Lung (tissue), 17 donors: ENCODE measurements at places on chromosomes 5 and 9. TPM values are rescaled to one million over a fixed set of nuclear protein-coding genes. Genes with fewer than 3 reads are reported as not detected.

GRCh38 chr5:152813526-152813925, 408.4 kb upstream of the NMUR2 start:
- DNase-seq, result peak; percentile 16
- H3K4me3 ChIP-seq, result no peak overlapping the region
- H3K27me3 ChIP-seq, result no peaks in the 10 kb centered on the region
- no peaks in the 10 kb centered on the region for H3K4me1 ChIP-seq

DNA sequence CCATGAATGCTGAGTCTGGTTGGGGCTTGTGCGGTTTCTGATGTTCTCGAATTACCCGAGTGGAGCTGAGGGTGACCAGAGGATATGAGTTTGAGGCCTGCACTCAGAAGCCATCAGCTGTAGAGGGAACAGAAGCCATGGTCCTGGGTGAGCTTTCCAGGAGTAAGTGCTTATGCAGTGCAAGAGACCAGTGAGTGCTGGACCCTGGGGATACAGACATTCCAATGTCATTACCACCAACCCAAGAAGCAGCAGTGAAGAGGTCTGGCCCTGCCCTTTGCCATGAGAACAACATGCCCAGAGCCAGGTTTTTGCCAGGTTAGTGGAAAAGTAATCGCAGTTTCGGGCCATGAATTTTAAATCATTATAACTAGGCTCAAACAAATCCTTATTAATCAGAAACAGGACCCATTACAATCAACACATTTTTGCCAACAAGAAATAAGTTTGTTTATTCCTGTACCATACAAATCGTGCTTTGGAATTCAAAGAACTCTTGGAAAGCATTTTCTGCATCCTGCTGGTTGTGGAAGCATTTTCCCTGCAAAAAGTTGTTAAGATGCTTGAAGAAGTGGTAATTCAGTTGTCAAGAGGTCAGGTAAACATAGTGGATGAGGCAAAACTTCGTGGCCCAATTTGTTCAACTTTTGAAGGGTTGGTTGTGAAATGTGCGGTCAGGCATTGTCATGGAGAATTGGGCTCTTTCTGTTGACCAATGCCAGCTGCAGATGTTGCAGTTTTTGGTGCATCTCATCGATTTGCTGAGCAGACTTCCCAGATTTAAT, 154.6 kb downstream of the SYK start:
- no peaks in the 10 kb centered on the region for H3K36me3 ChIP-seq
- no peak for DNase-seq
- H3K27me3 ChIP-seq, result no peaks in the 10 kb centered on the region
- H3K4me1 ChIP-seq, result no peaks in the 10 kb centered on the region
- H3K27ac ChIP-seq, result no peak overlapping the region
- H3K4me3 ChIP-seq, result no peak overlapping the region

GRCh38 chr9:137353223-137354152, 51.4 kb upstream of the NRARP start:
- DNase-seq, result peak; percentile 32
- H3K36me3 ChIP-seq, result no peaks in the 10 kb centered on the region
- H3K4me1 ChIP-seq, result peaks cover 27% of the 10 kb centered on the region
- peak overlapping the region; percentile 27 for H3K27ac ChIP-seq
- no peak overlapping the region for H3K4me3 ChIP-seq
- no peaks in the 10 kb centered on the region for H3K27me3 ChIP-seq

GRCh38 chr9:121865884-121866283, 214.4 kb downstream of the DAB2IP start:
- DNase-seq, result no peak
- H3K4me3 ChIP-seq, result no peak overlapping the region
- no peak overlapping the region for H3K27ac ChIP-seq
- H3K4me1 ChIP-seq, result no peaks in the 10 kb centered on the region
- no peaks in the 10 kb centered on the region for H3K27me3 ChIP-seq

The TXNDC15 gene
- 50.2 TPM for total RNA-seq

The RICTOR gene
- 102 TPM for total RNA-seq

The KIF12 gene
- total RNA-seq, result 4.8 TPM

- H3K4me3 ChIP-seq, result no peak overlapping the region
- H3K27ac ChIP-seq, result no peak overlapping the region
- H3K36me3 ChIP-seq, result no peaks in the 10 kb centered on the region
- peak; percentile 79 for DNase-seq
- no peaks in the 10 kb centered on the region for H3K4me1 ChIP-seq
- no peaks in the 10 kb centered on the region for H3K27me3 ChIP-seq
Measured at GRCh38 chr9:35237311-35237710, 75.5 kb downstream of the UNC13B start.

GRCh38 chr9:27535701-27536118, 6.1 kb upstream of the MOB3B start:
- no peak overlapping the region for H3K27ac ChIP-seq
- no peak overlapping the region for H3K4me3 ChIP-seq
- no peaks in the 10 kb centered on the region for H3K36me3 ChIP-seq
- no peaks in the 10 kb centered on the region for H3K27me3 ChIP-seq

DNA sequence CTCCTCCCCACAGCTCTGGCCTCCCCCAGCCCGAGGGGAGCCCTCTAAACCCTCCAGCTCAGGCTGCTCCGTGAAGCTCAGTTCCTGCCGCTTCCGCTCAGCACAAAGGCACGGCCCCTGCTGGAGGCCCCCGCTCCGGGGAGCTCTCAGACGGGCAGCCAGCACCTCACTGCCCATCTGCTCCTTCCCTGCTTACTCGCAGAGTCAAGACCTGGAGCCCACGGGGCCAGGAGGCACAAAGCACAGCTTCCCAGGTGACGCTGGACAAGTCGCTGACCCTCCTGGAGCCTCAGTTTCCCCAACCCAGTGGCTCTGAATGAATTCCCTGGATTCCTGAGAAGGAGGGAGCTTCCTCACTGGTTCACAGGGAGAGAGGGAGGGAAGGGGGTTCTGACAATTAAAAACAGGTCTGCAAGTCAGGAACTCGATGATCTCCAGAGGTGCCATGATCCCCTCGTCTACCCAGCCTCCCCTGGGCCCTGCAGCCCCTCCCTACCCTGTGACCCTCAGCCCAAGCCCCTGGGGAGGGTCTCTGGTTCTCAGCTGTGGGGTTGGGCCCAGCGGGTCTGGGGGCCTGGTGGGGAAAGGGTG, 36.2 kb downstream of the VAV2 start:
- no peaks in the 10 kb centered on the region for H3K27me3 ChIP-seq
- H3K4me1 ChIP-seq, result peaks cover 56% of the 10 kb centered on the region
- H3K4me3 ChIP-seq, result no peak overlapping the region

The PCDHGB7 gene
- total RNA-seq, result 16.6 TPM

DNA sequence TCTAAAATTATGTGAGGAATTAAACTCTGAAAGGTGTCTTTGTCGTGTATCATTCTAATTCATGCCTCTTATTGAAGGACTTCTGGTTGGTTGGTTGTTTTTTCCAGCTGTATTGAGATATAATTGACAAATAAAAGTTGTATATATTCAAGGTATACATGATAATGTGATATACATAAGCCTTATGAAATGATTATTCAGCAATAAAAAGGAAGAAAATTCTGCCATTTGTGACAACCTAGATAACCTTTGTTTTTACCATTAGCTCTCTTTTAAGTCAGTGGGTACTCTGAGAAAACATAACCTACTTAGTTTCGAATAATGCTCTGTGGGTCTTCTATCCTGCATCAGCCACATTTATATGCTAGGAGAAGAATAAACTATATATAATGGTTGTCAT, 89.6 kb downstream of the RAB3C start:
- H3K4me1 ChIP-seq, result no peaks in the 10 kb centered on the region
- H3K4me3 ChIP-seq, result no peak overlapping the region
- no peak for DNase-seq
- H3K36me3 ChIP-seq, result no peaks in the 10 kb centered on the region

- DNase-seq, result no peak
- no peak overlapping the region for H3K27ac ChIP-seq
- H3K4me1 ChIP-seq, result no peaks in the 10 kb centered on the region
- no peaks in the 10 kb centered on the region for H3K36me3 ChIP-seq
- H3K4me3 ChIP-seq, result no peak overlapping the region
Measured at GRCh38 chr9:81103597-81104471, 585.5 kb downstream of the TLE1 start.

GRCh38 chr5:96807075-96807654, 580 bp downstream of the ERAP1 start:
- H3K27me3 ChIP-seq, result no peaks in the 10 kb centered on the region
- H3K36me3 ChIP-seq, result no peaks in the 10 kb centered on the region
- peak overlapping the region; percentile 98 for H3K27ac ChIP-seq
- H3K4me3 ChIP-seq, result peak overlapping the region; percentile 78
- peak; percentile 81 for DNase-seq

The BTNL8 gene
- 2.6 TPM for total RNA-seq

DNA sequence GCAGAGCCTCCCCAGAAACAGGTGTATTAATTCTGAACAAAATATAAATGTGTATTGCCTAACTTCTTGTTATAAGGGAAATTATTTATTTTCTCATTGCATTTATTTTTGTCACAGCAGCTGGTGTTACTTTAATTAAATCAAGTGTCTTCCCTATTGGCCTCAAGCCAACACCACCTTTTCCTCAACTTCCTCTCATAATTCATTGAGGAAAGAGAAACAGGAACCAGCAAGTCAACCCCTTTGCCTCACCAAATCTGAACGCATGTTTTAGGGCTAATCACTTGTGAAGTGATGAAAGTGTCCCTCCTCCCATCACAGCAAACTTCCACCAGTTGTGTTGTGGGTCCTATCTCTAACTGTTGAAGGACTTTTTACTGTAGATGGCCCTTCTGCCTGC, 73.1 kb downstream of the DIRAS2 start:
- H3K27me3 ChIP-seq, result no peaks in the 10 kb centered on the region
- no peaks in the 10 kb centered on the region for H3K4me1 ChIP-seq
- DNase-seq, result no peak
- no peak overlapping the region for H3K27ac ChIP-seq

DNA sequence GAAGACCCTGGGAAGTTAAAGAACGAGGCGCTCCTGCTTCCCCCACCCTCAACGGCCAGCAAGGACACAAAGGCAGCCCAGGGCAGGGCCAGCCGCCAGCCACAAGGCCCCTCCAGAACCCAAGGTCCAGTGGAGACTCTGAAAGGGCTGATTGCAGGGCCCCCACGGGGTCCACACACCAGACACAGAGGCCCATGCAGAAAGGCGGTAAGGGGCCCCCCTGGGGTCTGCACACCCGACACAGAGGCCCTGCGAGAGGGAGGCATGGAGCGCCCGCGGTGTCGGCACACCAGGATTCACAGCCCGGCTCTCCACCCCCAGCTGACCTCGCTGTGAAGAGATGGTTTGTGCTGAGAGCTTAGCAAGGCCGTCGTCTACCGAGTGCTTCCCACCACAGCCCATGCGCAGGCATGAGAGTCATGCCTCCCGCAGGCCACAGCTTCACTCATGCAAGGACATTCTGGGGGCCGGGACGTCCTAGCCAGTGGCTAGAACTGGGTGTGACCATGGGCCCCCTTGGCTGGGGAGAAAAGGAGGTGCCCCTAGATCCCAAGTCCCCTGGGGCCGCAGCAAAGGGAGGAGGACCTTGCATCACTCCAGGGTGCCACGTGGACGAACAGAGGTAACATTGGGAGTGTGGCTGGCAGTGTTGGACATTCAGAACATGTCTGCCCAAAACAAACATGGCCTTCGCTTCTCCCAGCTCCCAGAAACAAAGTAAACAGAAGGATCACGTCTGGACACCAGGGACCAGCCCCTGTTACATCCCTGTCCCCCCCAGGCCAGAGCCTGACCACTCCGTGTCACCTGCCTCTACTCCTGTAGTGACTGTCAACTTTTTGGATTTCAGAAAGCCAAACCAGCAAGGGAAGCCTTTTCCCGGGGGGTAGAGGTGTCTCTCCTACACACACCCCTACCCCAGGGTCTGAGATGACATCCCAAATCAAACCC, 9.8 kb downstream of the BRD3 start:
- no peaks in the 10 kb centered on the region for H3K36me3 ChIP-seq
- H3K27me3 ChIP-seq, result no peaks in the 10 kb centered on the region
- no peak overlapping the region for H3K27ac ChIP-seq

The PCDHA7 gene
- total RNA-seq, result 0.52 TPM

DNA sequence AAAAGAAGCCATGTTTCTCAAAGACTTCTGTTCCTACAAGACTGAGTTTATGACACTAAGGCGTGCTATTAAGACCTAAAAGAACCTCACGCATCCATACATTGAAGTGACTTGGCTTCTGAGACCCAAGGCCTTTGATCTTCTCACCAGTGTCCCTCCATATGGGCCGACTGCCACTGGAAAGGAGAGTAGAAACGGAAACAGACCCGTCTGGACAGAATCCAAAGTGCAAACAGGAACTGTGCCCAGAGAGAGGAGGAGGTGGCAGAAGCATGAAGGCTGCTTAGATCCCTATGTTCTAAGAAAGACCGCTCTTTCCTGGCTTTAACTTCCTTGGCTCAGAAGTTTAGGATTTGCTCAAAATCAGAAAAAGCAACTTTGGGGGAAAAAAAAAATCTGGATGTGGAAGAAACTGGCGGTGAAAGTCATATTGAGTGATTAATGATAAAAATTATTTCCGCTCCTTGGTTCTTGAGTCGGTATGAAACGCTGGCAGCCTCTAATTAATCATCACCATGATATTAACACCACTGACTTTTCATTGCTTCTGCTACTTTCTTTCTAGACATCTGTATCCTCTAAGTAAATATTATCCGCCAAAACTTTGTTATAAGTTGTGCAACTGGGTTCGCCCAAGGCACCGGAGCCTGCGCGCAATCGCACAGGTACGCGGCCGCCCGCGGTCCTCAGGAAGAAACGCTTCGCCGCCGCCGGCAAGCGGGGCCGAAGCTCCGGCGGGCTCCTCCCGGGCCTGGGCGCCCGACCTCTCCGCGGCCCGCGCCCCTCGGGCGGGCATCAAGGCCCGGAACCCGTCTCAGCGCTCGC, 726 bp downstream of the DAP start:
- no peaks in the 10 kb centered on the region for H3K27me3 ChIP-seq
- no peaks in the 10 kb centered on the region for H3K4me1 ChIP-seq
- peak overlapping the region; percentile 97 for H3K27ac ChIP-seq
- H3K36me3 ChIP-seq, result peaks cover 4% of the 10 kb centered on the region
- DNase-seq, result peak; percentile 83

The PCA3 gene
- total RNA-seq, result 0.09 TPM

GRCh38 chr5:68367717-68368116, 152.2 kb downstream of the PIK3R1 start:
- no peak overlapping the region for H3K27ac ChIP-seq
- no peak for DNase-seq
- no peaks in the 10 kb centered on the region for H3K36me3 ChIP-seq
- H3K4me3 ChIP-seq, result no peak overlapping the region
- no peaks in the 10 kb centered on the region for H3K27me3 ChIP-seq
